Pancreas (tissue), 10 donors: ENCODE measurements at places on chromosomes 4 and X. TPM values are rescaled to one million over a fixed set of nuclear protein-coding genes. Genes with fewer than 3 reads are reported as not detected.

- DNase-seq, result no peak
These were observed 55.3 kb upstream of the SLC25A43 start for GRCh38 chrX:119343856-119344255.

The FAM9C gene
- total RNA-seq, result not detected

The NIPAL1 gene
- 2.8 TPM for total RNA-seq

The PDGFRA gene
- 14.0 TPM for total RNA-seq

The SMIM31 gene
- 3.2 TPM for total RNA-seq

DNA sequence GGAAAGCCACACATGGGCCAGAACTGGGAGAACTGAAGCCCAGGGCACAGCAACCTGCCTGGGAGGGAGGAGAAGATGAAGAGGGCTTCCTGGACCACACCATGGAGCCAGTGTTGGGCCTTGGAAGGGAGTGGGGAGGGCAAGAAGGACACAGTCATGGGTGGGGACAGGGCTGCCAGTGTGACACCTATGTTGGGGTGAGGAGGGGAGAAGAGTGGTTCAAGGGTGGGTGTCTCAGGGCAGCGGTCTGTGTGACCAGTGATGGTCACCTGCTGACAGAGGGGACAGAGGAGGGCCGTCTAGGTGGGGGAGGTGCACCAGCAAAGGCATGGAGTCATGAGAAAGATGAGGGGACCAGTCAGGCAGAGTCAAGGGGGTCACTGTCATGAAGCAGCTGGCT lies 13.8 kb downstream of the MAGED2 start:
- DNase-seq, result no peak

DNA sequence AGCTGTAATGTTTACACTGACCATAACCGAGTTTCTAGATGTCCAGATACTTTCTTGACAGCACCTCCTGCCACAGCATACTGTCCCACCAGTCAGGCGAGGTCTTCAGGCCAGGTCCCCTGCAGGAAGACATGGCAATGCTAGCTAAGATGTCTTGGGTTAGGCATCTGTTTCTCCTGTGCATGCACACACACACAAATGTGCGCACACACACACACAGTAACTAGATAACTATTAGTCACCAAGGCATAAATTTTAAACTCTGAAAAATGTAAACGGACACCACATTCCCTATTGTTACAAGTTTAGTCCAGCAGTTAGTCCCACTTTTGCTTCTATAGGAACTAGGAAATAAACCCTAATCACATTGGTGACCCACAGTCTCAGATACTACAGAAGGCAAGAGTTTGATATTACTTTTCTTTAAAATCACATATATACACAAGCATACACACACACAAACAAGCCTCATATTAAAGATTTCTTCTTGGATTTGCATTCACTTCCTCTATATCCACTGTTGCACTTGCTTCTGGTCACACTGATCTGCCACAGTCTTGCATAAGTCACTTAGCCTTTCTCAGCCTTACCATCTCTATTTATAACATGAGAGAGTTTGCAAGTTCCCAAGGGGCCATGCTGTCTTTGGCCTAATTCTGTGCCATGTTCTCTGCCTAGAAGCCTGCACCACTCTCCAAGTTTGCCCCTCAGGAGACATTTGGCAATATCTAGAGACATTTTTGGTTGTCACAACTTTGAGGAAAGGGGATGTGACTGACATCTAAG lies 32.2 kb downstream of the IL21 start:
- DNase-seq, result no peak

DNA sequence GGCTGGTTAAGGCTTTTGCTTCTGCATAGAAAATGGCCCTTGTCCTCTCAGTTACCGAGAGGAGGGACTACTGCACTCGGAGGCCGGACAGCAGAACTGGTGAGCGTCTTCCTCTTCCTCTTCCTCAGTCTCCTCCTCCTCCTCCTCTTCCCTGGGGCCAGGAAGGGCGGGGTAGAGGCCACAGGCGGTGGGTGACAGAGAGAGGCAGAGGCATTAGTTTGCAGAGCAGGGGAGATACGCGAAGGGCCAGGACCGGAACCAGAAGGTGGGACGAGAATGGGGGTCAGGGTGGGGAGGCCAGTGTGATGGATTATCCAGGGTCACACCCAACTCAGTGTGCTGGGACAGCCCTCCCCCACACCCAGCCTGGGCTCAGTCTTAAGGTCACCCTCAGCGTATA lies 14.5 kb downstream of the IQSEC2 start:
- no peak for DNase-seq

DNA sequence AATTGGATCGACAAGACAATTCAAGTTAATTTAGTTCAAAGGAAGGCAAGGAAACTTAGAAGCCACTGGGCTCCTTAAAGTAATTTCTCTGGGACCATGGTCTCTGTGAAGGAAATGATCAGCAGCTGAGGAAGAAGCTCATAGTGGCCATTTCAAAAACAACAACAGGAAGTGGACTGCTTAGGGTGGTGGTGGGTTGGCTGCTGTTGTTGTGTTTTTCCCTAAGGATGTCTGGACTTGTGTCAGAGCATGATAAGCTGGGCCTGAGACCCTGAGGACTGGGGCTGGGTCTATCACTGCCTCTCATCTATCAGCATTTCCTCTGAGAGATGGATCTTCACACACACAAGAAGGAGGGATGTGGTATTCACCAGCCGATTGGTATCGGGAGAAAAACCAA lies 18.3 kb downstream of the KDR start:
- no peak for DNase-seq

The TMPRSS11B gene
- total RNA-seq, result not detected

- DNase-seq, result no peak
These were observed 317.6 kb downstream of the DMD start for GRCh38 chrX:32893751-32894150.

DNA sequence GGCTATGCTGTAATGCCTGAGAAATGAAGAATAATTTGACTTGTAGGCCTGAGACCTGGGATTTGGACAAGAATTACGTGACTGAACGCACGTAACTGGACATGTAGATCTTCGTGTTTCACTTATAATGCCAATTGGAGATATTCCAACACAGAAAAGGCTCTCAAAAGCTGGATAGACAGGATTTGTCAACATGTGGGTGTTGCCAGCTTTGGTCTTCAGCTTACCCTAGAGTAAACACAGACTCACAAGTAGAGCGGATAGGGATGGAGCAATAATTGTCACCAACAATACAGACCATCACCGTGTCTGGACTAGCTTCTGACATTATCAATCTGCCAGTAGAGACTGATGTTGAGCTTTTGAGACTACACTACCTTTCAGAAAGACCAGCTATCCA lies 1511.0 kb upstream of the ADGRL3 start:
- DNase-seq, result no peak

DNA sequence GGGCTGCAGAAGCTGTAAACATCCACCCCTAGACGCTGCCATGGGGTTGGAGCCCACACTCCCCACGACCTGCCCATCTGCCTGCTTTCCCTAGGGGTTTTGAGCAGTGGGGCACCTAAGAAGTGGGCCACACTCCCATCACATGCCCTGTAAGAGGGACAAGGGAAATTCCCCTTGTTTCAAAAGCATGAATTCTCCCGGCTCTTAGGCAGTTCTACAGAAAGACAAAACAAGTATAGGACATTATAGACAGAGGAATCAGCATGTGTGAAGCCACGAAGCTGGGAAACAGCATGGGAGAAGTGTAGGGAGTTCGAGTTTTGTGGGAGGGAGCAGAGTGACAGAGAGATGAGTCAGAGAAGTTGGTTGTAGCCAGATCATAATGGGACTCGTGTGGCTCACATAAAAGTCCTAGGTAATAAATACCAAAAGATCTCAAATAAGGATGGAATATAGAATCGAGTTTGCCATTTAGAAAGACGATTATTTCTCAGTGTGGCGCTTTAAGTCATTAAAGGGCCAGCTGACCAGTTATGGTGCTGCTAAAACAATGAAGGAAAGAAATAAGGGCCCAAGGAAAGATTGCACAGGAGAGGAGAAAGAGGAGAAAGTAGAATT lies 23.9 kb downstream of the APOO start:
- no peak for DNase-seq

GRCh38 chr4:81756973-81757372 lies 285.3 kb upstream of the RASGEF1B start:
- DNase-seq, result no peak

The AVPR2 gene
- 0.28 TPM for total RNA-seq

The NSUN7 gene
- 7.2 TPM for total RNA-seq

The RIBC1 gene
- 0.64 TPM for total RNA-seq

DNA sequence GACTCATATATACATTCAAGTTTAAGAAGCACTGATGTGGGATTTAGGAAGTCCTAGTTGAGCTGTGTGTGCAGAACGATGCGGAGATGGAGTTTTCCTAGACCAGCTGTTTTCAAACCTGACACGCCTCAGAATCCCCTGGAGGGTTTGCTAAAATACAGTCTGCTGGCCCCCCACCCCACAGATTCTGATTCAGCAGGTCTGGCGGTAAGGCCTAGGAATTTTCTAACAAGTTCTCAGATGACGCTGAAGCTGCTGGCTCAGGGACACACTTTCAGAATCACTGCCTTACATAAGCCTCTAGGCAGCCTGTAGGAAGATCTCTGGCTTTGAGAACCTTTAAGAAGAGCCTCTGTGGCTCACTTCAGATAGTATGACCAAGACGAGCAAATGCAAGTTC lies 73.1 kb downstream of the PHEX start:
- no peak for DNase-seq

DNA sequence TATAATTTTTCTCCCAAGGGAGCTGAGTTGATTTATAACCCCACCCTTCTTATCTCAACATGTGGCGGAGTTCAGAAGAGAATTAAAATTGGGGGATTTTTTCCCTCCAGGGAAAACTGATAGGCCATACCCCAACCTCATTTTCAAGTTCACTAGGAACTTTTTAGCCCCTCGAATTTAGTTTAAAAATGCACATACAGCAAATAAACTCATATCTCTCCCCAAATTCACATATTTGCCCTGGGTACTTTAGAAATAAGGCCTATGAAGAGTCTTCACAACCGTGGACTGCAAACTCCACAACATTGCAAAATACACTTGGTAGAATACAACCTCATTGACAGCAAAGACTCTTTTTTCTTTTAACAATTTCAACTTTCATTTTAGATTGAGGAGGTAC lies 206.7 kb upstream of the LEF1 start:
- no peak for DNase-seq

- DNase-seq, result no peak
These were observed 137.0 kb downstream of the PRSS12 start for GRCh38 chr4:118215826-118216225.

The IL13RA2 gene
- total RNA-seq, result not detected

The PWWP3B gene
- 5.2 TPM for total RNA-seq

DNA sequence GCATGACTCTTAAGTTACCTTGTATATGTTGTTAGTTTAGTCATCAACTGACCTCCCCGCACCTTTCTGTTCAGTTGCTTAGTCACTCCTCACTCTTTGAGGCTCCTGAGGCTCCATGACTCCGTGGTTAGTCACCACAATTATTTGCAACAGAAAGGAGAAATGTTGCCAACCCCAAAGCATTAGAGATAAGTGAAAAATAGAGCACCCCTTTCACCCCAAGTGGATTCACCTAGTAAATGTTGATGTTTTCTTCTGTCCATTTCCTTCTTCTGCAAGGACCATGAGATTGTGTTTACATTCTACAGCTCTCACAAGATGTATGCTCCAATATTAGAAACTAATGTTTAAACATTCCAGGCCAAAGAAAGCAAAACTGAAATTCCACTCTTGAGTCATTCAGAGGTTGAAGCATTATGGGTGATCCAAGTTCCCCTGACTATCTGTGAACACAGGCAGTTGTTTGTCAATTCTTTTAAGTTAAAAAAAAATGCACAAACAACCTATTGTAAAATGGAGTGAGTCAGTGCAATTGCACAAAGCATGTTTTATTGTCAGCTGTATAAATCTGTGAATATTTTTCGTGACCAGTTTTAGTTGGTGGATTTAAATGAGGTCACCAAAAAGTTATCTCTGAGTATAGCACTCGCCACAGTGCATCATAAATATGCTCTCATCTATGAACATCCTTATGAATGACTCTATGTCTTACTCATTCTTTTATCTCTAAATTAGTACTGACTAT lies 552.4 kb upstream of the MAGEB2 start:
- no peak for DNase-seq

The SGMS2 gene
- 11.5 TPM for total RNA-seq

- no peak for DNase-seq
These were observed 128.6 kb downstream of the SLC39A8 start for GRCh38 chr4:102216666-102217065.

The GSPT2 gene
- 4.7 TPM for total RNA-seq

- no peak for DNase-seq
These were observed 75.5 kb downstream of the MOSPD2 start for GRCh38 chrX:14948691-14949090.

The SPATA4 gene
- not detected for total RNA-seq

- no peak for DNase-seq
These were observed 88.1 kb upstream of the MBNL3 start for GRCh38 chrX:132576939-132577338.

DNA sequence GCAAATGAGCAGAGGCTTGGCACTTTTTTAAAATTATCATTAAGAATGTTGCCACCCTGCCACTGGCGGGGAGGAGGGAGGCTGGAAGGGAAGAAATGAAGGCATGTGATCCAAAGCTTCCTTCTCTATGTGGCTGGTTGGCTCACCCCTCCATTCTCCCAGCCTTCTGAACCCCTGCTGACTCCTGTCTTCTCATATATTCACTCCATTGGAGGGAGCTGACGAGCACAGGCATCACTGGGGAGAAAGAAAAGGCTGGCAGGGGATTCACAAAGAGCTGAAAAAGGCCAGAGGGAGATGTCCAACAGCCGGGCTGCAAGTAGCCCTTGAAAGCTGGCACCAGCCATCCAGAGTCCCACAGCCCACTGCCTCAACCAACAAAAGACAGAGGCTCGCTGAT lies 495.6 kb downstream of the BCOR start:
- no peak for DNase-seq

The RNF212 gene
- 12.0 TPM for total RNA-seq
